Mucosa of descending colon (tissue), 3 donors: ENCODE measurements at places on chromosomes 16 and 17. TPM values are rescaled to one million over a fixed set of nuclear protein-coding genes. Genes with fewer than 3 reads are reported as not detected.
A peak's percentile ranks its signal among the peaks of the same experiment; 100 is the strongest.

The ABCC12 gene
- total RNA-seq, result not detected

The MYLK3 gene
- 0.63 TPM for total RNA-seq

The EVI2A gene
- total RNA-seq, result 6.0 TPM

The MYOCD gene
- total RNA-seq, result 2.8 TPM

The TMEM204 gene
- total RNA-seq, result 3.4 TPM

The ZFP3 gene
- total RNA-seq, result 10.8 TPM

The FOXO3B gene
- 1.9 TPM for total RNA-seq

DNA sequence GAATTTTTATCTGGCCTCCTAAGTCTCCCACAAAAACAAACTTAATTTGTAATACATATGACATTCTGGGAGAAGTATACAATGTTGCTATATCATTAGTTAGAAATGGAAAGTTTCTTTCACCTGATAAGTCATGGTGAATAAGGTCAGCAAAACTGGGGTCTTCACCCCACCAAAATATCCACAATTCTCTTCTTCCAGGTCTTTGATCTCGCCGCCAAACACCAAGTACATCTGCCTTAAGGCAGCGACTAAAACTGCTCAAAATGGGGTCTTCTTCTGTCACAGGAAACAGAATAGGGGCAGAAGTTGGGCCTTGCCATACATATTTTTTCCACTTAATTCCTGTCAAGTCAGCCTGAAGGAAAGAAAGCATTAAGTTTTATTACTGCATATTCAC, 2.1 kb downstream of the MED13 start:
- no peak for DNase-seq

DNA sequence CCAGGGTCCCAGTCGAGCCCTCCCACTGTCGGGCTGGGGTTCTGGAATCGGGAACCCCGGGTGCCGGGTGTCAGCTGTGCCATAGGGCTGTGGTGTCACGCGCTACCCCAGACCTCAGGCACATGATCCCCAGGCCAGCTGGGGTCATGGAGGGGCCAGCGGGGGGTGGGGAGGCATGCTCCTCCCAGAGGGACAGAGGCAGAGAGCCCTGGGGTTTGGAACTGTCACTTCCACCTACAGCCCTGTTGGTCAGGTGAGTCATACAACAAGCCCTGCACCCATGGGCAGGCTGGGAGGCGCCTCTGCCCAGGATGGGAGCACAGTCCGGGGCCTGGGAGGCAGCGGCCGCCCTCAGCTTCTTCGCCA, 63.0 kb downstream of the BAIAP2 start:
- DNase-seq, result peak; percentile 37

DNA sequence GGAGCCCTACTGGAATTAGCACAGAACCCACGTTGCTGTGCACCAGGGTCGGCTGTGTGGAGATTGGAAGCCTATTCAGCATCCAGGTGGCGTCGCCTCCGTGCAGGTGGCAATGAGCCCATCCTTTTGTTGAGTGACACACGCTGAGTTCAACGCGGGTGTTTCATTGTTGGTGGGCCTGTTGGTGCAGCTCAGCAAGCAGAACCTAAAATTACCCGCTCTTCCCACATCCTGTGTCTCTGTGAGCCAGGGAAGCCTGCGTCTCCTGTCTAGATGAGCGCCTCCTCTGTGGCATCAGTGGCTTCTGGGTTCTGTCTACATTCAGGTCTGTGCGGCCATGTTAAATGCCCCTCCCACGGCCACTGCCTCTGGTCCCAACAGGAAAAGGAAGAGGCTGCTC, 14.5 kb downstream of the CD2BP2 start:
- no peak for DNase-seq

GRCh38 chr17:68385490-68386215, 71.6 kb downstream of the WIPI1 start:
- DNase-seq, result no peak

DNA sequence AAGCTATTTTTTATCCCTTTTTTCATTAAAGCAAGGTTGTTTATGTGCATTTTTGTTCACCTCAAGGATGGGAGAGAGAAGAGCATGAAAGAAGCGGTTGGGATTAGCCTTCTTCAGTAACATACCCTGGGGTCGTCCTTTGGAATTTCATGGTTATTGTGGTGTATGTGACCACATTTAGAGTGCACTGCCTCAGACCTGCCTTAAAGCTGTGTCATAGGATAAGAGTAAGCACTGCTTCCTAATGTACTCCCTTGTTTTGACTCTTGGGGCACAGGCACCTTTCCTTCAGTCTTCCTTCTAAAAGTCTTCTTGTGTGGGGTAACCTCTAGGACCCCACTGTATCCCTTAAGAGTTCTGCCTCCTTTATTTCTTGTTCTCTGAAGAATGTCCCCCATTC, 28.9 kb downstream of the TNRC6A start:
- DNase-seq, result no peak

DNA sequence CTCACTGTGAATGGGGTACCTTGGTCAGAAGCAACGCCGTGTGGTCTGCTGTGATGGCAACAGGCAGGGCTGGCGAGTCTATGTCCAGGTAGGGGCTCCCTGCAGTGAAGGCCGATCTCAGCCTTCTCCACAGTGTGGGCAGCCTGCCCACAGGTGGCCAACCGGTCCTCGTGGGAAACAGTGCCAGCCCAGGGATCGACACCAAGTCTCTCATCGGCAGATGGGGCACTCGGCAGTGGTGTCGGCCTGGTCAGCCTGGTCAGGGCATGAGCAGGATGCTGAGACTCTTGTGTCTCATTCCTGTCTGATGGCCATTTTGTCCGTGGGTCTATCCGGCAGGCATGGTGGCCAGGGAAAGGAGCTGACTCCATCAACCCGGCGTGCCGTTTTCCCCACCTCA, 92.2 kb downstream of the TNFRSF13B start:
- DNase-seq, result peak; percentile 24

- DNase-seq, result peak; percentile 72
Measured at GRCh38 chr16:588639-588888, 1.3 kb upstream of the RAB40C start.

DNA sequence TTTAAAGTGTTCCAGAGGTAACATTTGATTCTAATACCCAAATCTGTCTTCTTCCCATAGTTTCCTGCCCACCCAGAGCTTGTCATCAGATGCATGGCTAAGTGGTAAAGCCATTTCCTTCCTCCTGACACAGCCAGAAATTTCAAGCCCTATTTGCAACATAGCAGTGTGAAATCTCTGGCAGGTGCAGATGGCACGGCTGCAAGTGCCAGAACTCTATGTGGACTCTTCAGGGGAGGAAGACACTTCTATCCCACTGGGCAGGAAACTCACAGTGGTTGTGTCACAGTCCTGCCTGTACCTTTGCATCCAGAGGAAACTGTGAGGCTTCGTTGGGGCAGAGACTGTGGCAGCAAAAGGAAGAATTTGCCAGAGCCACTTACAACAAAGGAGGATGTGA, 13.2 kb downstream of the DYNLRB2 start:
- no peak for DNase-seq

GRCh38 chr17:58706351-58707140, 14.1 kb downstream of the RAD51C start:
- no peak for DNase-seq

DNA sequence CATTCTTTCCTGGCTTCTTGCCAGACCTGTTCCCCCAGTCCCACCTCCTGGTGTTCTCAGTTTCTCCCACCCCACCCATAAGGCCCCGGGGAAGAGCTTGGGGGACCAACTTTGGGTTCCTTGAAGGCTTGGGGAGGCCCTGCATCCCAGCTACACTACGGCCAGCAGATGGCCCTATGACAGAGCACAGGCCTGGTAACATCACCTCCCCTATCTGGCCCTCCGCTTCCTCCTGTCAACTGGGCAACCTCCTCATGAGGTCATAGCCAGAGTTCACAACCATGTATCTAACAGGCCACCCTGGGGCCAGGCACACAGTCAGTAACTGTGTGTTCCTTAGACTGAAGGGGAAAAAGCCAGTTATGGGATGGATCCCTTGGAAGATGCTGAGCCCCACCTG, 31.4 kb downstream of the MYO15A start:
- DNase-seq, result no peak

- DNase-seq, result peak; percentile 68
Measured at GRCh38 chr17:79800325-79801155, 3.7 kb upstream of the CBX8 start.

DNA sequence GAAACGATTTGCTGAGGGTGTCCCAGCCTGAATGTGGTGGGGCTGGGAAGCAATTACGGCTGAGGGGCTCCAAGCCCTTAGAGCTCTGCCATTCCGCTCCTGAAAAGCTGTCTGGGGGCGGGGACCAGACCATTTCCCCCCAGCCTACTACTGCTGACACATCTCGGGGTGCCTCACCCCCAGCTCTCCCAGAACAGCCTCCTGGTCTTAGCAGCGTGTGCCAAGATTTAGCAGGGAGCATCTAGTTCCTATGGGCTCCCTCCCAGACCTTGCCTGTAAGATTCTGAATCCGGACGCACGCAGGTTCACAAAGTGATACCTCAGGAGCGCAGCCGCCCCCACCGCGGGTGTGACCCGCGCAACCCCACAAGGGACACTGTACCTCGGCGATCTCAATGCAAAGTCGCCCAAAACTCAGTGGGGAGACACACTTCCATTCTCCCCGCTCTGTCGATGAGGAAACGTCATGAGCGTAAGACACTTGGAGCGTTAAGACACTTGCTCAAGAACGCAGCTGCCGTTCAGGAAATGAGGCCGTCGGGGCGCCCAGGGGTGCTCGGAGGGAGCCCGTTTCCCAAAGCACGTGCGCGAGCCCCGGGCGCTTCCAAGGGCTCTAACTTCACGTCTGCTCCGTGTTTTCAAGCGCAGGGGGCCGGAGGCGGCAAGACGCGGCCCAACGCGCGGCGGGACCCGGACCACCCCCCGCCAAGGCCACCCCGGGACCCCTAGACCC, 629 bp downstream of the GEMIN4 start:
- peak; percentile 68 for DNase-seq

DNA sequence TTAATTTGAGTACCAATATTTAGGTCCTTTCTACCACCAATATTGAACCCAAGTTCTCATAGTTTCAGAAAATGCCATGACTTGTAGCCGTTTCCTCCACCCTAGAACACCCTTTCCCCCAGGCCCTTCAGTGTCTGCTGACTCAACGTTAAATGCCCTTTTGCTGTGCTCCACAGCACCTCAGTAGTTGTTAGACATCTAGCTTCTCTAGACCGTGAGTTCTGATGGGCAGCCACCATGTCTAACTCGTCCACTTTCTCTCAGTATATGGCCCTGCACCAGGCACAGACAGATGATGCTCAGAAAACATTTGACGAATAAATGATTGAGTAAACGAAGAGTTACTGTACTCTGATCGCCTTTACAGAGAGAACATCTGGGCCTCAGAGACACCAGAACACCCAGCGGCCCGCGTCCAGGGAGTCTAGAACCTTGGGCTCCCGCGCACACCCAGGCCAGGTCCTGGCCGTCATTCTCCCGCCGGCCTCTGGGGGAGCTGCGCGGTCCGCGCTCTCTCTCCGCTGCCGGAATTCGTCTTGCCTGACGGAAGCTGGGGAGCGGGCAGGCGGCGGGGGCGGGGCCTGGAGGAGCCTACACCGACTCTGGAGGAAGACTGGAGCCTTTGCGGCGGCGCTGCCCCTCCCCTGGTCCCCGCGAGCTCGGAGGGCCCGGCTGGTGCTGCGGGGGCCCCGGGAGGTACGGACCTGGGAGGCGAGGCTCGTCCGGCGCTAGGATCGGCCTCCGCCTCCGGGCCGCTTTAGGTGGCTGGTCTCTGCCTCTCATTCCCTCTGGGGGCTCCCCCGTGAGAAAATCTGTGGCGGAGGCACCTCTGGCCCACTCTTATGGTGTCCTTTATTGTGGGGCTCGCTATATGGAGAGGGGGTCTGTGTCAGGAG, at the start of gene NKIRAS2:
TSS of gene NKIRAS2 (plus strand) at position 582 of the 896 bp plus-strand sequence. CDS start 1,488 bp downstream, outside the sequence.
- DNase-seq, result peak; percentile 98

GRCh38 chr17:29807520-29808361, 122.3 kb downstream of the SSH2 start:
- DNase-seq, result peak; percentile 53
